ENCODE measurements at places on chromosomes 4 and X. TPM values are rescaled to one million over a fixed set of nuclear protein-coding genes. Genes with fewer than 3 reads are reported as not detected.

GRCh38 chrX:31070057-31070468 is 1.8 kb downstream of the FTHL17 start:
- H3K4me1 ChIP-seq: peaks cover 4% of the 10 kb centered on the region
- H3K27me3 ChIP-seq: no peaks in the 10 kb centered on the region
- H3K4me3 ChIP-seq: no peak overlapping the region
- no peaks in the 10 kb centered on the region for H3K36me3 ChIP-seq
- DNase-seq: no peak

DNA sequence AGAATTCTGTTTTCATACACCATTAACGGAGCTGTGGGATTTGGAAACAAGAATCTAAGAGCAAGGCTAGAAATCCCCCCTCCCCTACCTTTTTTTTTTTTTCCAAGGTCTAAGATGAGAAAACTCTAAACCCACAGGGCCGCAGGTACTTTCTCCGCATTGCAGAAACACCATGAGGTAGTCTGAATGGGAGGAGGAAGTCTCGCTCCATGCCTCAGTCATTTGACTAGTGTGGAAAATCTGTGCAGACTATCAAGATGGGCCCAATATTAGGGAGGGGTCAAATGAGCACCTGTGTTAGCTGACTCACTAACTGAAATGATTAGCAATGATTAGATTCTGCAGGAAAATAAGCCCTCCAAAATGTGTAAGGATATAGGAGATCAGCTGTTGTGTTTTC is 40.9 kb upstream of the MAP3K15 start:
- DNase-seq: no peak
- H3K4me3 ChIP-seq: no peak overlapping the region
- no peak overlapping the region for H3K27ac ChIP-seq
- H3K36me3 ChIP-seq: peaks cover 1% of the 10 kb centered on the region
- no peaks in the 10 kb centered on the region for H3K27me3 ChIP-seq
- peaks cover 23% of the 10 kb centered on the region for H3K4me1 ChIP-seq

PLS3 gene
- 3.7 TPM for total RNA-seq

PTPN13 gene
- total RNA-seq: 0.67 TPM

CXCL1 gene
- total RNA-seq: not detected

FAM47A gene
- total RNA-seq: not detected

AVPR2 gene
- total RNA-seq: not detected

Measured in activated CD8-positive, alpha-beta memory T cell treated with anti-CD3 and anti-CD28 coated beads, Interleukin-2, amount 10 ng/mL, durations not matched to agents 7 days and 5 days (primary cell).